ENCODE measurements at places on chromosomes 11 and 22.

GRCh38 chr11:104916442-104916841, 18.2 kb upstream of the CASP12 start:
- DNase-seq: no peak

DNA sequence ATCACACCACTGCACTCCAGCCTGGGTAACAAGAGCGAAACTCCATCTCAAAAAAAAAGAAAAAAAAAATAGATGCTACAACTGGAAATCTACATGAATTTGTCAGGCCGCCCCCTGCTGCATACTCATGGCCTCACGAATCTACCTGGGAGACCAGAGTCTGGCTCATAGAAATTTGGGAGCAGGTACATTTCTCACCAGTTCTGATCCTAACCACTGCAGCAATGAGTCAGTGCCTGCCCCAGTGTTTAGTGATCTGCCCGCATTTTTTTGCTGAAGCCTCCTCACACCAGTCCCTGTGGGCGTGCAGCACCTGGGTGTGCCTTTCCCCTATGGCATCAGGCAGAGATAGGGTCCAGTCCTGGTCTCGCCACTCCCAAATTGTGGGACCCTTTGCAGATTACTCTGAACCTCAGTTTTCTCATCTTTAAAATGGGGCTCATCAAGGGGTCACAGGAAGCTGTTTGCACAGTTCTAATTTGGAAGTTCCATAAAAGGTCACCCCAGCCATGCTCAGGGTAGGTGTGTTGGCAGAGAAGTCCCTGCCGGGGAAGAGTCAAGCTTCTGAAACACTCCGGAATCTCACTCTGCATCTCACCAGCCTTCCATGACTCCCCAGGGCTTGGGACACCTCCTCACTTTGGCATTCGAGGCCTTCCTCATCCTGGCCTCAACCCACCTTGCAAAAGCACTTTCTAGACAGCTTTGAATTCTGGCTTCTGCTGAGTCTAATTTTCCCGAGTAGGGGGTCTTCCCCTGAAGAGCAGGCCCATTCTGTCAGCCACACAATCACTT, 39.3 kb upstream of the LINC01488 start:
- peak; percentile 15 for DNase-seq

DNA sequence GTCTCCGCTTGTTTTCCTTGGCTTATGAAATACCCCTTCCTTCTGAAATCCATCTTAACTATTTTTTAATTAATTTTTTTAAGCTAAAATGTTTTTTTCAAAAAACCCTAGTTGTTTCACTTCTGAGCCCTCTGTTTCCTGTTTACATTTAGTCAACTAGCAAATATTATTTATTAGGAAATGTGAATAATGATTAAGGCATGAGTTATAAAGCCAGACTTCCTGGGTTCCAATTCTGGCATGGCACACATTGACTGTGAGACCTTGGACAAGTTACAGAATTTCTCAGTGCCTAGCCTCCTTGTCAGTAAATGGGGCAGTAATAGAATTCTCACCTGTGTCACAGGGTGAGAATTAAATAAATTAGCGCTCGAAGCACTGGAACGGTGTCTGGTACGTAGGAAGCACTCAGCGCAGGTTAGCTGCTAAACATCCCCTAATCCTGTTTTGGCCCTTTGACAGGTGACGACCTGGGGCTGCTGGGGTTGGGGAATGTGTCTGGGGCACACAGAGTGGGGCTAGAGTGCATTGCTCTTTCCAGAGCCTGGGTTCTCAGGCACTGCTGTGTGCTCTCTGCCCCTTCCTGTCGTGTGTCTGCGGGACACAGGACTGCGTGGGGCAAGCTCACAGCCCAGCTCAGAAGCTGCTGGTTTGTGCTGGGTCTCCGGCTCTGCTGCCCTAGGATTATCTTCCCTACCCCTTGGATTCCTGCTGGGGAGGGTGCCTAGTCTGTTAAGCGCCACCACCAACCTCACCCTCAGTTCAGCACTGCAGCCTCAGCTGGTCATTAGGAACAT, 13.1 kb downstream of the PANX1 start:
- DNase-seq: no peak

DNA sequence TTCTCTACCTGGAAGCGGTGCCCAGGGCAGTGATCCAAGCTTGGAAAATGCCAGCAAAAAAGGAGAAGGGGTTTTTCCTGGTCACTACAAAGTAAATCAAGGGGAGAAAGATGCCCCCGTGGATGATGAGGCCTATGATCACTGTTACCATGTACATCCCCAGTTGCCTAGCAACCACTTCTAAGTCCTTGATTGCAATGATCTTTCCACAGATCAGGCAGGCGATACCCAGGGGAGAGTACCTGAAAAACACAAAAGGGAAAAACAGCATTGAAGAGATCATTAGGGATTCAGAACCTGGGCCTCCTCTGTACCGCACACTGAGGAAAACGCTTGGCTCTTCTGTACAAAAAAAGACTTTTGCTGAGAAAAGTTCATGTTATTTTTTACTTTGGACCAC, 127.1 kb downstream of the SLC1A2 start:
- DNase-seq: no peak

DNA sequence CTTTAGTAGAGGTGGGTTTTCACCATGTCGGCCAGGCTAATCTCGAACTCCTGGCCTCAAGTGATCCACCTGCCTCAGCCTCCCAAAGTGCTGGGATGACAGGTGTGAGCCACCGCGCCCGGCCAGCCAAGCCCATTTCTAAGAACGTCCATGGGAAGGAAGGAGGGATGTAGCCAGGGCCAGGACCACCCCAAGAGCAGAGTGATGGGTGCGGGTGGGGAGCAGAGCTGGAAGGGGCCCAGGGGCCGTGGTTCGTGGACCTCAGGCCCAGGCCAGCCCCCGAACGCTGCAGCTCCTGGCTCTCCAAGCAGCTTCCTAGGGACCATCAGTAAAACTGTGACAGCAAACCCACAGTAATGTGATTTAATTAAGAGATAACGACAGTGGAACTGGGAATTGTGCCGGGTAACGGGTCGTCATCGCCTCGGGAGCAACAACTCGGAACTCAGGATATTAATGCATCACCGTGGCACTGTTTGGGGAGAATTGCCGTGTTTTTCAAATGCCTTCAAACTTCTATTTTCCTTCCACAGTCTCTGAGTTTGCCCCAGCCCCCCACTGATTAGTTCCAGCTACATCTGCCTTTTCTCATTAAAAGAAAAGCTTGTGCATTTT, 74.3 kb downstream of the BRD1 start:
- DNase-seq: no peak

- DNase-seq: no peak
These were observed 20.9 kb upstream of the MPPED1 start for GRCh38 chr22:43390872-43391271.

DNA sequence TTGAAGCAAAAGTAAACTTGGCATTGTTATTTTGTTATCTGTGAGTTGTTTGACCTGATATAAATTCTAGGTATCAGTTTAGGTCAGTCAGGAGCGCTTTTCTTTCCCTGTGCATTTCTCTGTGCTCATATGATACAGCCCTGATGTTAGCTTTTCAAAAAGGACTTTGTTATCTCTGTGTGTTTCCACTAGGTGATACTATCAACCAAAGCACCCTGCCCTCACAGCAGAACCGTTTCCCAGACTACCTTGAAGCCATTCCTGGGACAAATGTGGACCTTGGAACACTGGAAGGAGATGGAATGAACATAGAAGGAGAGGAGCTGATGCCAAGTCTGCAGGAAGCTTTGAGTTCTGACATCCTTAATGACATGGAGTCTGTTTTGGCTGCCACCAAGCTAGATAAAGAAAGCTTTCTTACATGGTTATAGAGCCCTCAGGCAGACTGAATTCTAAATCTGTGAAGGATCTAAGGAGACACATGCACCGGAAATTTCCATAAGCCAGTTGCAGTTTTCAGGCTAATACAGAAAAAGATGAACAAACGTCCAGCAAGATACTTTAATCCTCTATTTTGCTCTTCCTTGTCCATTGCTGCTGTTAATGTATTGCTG, 87.7 kb upstream of the BIRC3 start:
- DNase-seq: no peak

DNA sequence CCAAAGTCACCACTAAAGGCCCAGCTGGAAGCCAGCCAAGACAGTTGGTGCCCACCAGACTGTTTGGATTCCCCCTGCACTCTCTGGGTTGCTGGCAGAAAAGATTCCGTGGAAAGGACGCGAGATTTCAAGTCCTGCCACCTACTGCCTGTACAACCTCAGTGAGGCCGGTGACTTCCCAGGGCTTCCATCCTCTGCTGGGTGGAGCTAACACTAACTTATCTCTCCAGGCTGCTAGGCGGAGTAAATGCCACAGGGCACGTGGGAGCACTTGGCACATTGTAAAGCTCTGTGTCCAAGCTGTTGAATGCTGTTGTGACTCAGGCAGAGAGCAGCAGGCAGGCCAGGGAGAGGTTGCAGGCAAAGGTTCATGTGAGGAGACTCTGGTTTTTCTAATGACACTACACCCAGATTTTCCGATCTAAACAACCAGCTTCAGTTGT, 50.9 kb upstream of the CDON start:
- DNase-seq: no peak

DNA sequence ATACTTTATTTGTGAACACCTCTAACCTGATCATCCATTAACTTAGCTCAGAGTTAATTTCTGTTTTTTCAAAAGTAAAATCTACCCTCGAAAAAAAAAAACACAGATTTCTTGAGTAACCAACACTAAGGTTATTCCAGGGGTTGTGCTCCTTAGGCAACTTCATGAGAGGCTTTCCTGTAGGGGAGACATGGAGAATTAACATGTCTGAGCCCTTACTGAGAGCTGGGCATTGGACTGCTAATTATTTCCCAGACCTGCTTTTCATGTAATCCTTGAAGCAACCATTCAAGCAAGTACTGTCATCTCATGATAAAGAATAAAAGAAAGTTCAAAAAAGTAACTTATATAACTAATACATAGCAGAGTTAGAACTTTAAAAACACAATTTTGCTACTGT, 13.5 kb upstream of the UPB1 start:
- no peak for DNase-seq

DNA sequence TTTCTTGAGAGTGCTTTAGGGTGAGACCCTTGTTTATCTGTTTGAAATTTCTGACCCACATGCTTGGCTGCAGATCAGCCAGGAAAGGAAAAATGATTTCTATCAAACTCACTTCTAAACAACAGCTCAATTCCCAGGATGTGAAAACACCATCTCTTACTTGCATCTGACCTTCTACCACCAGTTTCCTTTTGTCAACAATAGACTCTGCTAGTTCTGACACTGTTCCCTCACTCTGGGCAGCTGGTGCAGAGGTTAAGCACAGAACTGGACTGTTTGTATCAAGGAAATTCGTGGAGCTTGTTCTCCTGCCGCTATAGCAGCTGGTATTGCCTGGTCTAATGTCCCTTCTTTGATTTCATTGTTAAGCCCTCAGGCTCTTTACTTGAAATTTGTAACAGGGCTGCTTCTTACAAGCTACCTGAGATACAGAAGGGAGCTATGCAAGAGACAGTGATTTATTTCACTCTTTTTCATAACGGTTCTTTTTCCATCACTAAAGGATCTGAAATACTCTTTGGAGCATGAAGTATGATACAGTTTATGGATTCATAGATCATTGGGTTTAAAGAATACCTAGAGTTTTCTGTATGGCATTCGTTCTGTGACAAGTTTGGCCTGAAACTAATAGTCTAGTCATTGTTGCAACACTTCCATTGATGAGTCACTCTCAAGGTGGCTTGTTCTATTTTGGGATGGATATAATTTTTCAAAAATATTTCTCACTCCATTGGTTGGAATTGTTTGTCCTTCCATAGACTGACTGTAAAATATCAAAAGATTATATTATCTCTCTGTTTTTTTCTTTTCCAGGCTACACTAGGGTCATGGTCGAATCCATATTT, 178.2 kb upstream of the ZC3H12C start:
- DNase-seq: no peak

DNA sequence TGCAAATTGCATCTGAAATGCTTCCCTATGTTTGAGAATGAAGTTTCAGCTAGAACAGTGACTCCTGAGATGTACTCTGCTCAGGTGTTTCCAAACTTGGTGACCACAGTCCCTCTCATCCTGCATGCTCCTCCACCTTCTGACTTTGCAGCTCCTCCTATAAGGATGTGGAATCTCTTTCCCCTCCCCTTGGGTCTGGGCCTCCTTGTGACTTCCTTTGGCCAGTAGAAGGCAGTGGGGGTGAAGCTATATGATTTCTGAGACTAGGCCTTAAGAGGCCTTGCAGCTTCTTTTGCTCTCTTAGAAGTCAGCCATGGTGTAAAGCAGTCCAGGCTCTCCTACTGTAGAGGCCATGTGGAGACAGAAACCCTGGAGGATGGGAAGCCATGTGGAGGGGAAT, 50.7 kb downstream of the CSF2RB start:
- DNase-seq: no peak

GRCh38 chr22:28582806-28583205, 96.8 kb downstream of the TTC28 start:
- no peak for DNase-seq
